Progenitor cell of endocrine pancreas (in vitro differentiated cells): ENCODE measurements at places on chromosomes 7 and 10.
A peak's percentile ranks its signal among the peaks of the same experiment; 100 is the strongest.

DNA sequence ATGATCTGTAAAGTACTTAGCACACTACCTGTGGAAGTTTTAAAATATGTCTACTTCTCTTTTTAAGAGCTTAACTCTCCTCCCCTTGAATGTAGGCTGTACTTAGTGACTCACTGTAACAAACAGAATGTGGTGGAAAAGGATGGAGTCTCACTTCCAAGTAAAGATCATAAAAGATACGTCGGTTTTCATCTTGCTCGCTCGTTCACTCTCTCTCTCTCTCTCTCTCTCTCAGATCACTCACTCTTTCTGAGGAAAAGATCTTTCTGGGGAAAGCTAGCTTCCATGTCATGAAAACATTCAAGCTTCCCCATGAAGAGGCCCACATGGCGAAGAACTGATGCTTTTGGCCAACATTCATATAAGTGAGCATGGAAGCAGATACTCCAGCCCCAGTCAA is 5.5 kb downstream of the CHUK start:
- DNase-seq: no peak
- no peak overlapping the region for H3K27ac ChIP-seq
- peaks cover 15% of the 10 kb centered on the region for H3K36me3 ChIP-seq
- no peak overlapping the region for H3K4me3 ChIP-seq
- H3K27me3 ChIP-seq: no peaks in the 10 kb centered on the region

- H3K36me3 ChIP-seq: peaks cover 3% of the 10 kb centered on the region
- H3K27ac ChIP-seq: no peak overlapping the region
- H3K4me1 ChIP-seq: peaks cover 8% of the 10 kb centered on the region
- no peak overlapping the region for H3K4me3 ChIP-seq
Measured at GRCh38 chr7:91149341-91150246, 114.6 kb upstream of the FZD1 start.

- no peak overlapping the region for H3K27ac ChIP-seq
- no peak overlapping the region for H3K4me3 ChIP-seq
- no peak for DNase-seq
- peaks cover 14% of the 10 kb centered on the region for H3K27me3 ChIP-seq
- H3K36me3 ChIP-seq: no peaks in the 10 kb centered on the region
- H3K4me1 ChIP-seq: no peaks in the 10 kb centered on the region
Measured at GRCh38 chr10:133135116-133135465, 24.9 kb upstream of the KNDC1 start.

DNA sequence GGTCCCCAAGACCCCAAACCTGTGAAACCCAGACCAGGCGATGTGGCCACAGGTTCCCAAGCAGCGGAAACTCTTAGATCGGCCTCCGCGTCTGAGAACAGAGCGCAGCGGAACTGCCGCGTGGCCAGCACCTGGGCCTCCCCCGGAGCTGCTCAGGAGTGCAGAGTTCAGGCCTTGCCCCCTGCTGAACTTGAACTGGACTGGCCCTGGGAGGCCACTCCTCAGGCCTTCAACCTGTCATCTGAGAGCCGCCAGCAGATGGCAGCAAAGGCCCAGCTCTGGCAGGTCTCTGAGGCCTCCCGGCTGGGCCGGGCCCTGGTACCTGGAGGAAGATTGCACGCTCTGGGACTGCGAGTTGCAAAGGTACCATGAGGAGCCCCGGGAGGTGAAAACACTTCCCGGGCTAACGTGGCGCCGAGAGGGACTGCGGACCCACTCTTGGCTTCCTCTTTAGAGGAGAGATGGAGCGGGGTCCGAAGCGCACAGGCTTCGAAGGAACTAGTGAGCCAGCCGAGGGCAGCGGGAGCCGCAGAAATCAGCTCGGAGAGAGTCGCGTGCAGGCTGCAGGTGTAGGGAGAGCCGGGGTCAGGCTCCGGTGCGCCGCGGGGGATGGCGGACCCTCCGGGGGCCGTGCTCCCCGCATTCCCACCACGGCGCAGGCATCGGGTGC is 89.2 kb downstream of the PAXIP1 start:
- peaks cover 20% of the 10 kb centered on the region for H3K27me3 ChIP-seq
- no peak overlapping the region for H3K4me3 ChIP-seq
- H3K27ac ChIP-seq: no peak overlapping the region
- DNase-seq: peak; percentile 96
- H3K36me3 ChIP-seq: peaks cover 2% of the 10 kb centered on the region

DNA sequence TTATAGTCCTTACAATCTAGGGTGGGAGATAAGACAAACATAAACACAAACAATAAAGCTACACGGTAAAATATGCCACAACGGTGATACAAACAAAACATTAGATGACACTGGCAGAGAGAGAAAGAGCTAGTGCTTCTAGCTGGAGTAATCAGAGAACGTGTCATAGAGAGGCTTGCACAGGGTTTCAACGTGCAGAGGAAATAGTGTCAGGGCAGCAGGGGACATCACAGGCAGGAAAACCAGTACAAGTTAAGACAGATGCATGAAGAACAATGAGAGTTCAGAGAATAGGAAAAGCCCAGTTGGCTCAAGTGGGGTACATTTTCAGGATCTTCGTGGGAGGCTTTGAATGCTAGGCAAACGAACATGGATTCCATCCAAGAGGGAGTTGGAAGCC is 91.4 kb downstream of the ZNF438 start:
- peaks cover 9% of the 10 kb centered on the region for H3K4me1 ChIP-seq
- H3K36me3 ChIP-seq: peaks cover 6% of the 10 kb centered on the region
- H3K27me3 ChIP-seq: no peaks in the 10 kb centered on the region

DNA sequence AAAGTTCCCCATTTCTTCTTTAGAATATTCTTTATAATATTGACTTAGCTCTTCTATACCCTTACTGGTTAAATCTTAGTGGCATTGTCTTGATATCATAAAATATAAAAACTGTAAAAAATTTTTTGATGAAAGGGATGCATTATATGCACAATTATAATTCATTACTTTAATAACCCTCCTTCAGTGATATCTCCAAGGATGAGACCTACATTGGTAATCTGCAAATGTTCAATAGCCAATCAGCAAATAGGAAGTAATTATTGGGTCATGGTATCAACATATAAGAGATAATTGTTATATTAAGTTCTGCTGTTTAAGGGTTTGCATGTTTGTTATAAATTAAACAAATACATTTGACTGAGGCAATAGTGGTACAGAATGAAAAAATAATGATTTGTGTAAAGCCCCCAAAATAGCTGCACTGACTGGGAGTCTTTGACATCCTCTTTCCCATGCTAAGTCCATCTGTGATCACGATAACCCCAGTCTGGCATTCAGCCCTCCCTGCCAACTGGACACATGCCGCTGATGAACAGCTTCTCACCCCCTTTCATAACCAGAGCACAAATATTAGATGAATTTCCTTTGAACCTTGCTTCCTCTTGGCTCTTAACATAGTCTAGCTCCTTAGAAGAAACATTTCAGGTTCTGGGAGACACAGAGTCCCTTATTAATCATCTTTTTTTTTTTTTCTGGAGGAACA is 169.5 kb downstream of the CPED1 start:
- no peaks in the 10 kb centered on the region for H3K4me1 ChIP-seq
- H3K4me3 ChIP-seq: no peak overlapping the region
- no peaks in the 10 kb centered on the region for H3K36me3 ChIP-seq
- DNase-seq: no peak
- H3K27me3 ChIP-seq: no peaks in the 10 kb centered on the region
- no peak overlapping the region for H3K27ac ChIP-seq

- H3K4me3 ChIP-seq: no peak overlapping the region
- peaks cover 15% of the 10 kb centered on the region for H3K4me1 ChIP-seq
- H3K27ac ChIP-seq: no peak overlapping the region
- DNase-seq: no peak
Measured at GRCh38 chr10:112701211-112701877, 248.7 kb upstream of the TCF7L2 start.

DNA sequence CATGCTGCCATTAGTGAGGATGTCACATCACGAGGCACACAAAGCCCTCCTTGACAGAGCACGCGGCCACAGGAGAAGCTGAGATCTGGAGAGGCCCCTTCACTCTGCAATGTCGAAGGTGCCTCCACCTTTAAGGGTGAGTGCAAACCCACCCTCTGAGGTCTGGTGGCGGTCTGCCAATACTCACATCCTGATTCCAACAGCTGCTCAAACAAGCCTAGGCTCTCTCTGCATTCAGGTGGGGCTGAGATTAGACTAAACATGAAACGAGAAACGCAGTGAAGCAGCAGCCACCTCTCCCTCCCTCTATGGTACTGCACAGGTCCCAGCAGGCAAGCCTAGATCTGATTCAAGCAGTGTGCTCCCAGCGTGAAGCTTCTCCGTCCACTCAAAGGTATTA is 151.8 kb downstream of the TCERG1L start:
- H3K4me1 ChIP-seq: no peaks in the 10 kb centered on the region
- H3K36me3 ChIP-seq: no peaks in the 10 kb centered on the region
- DNase-seq: no peak

- no peaks in the 10 kb centered on the region for H3K36me3 ChIP-seq
- no peaks in the 10 kb centered on the region for H3K27me3 ChIP-seq
- H3K4me1 ChIP-seq: peaks cover 17% of the 10 kb centered on the region
- no peak overlapping the region for H3K4me3 ChIP-seq
- no peak overlapping the region for H3K27ac ChIP-seq
Measured at GRCh38 chr7:95001815-95002561, 94.6 kb downstream of the PPP1R9A start.

DNA sequence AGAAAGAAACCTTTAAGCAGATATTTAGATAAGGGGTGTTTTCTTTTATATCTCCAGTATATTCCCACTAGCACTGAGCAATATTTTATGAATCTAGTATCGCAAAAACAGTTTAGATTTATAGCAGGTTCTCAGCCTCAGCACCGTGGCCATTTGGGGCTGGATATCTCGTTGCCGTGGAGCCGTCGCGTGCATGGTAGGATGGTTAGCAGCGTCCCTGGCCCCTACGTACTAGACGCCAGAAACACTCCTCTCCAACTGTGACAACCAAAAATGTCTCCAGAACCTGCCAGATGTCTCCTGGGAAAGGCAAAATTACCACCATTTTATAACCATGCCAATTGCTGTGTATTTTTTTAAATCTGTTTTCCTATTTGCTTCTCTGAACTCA is 172.9 kb downstream of the CACNB2 start:
- H3K27me3 ChIP-seq: no peaks in the 10 kb centered on the region
- H3K4me1 ChIP-seq: peaks cover 8% of the 10 kb centered on the region
- no peaks in the 10 kb centered on the region for H3K36me3 ChIP-seq
- H3K4me3 ChIP-seq: no peak overlapping the region
- no peak for DNase-seq

- no peak for DNase-seq
- H3K36me3 ChIP-seq: no peaks in the 10 kb centered on the region
- no peak overlapping the region for H3K4me3 ChIP-seq
- H3K27me3 ChIP-seq: peaks cover 3% of the 10 kb centered on the region
- H3K4me1 ChIP-seq: no peaks in the 10 kb centered on the region
- no peak overlapping the region for H3K27ac ChIP-seq
Measured at GRCh38 chr7:41870461-41871138, 167.7 kb upstream of the INHBA start.

- peaks cover 12% of the 10 kb centered on the region for H3K27me3 ChIP-seq
- no peak for DNase-seq
- no peaks in the 10 kb centered on the region for H3K36me3 ChIP-seq
- H3K4me1 ChIP-seq: peaks cover 6% of the 10 kb centered on the region
Measured at GRCh38 chr10:30758338-30758737, 128.8 kb upstream of the LYZL2 start.

DNA sequence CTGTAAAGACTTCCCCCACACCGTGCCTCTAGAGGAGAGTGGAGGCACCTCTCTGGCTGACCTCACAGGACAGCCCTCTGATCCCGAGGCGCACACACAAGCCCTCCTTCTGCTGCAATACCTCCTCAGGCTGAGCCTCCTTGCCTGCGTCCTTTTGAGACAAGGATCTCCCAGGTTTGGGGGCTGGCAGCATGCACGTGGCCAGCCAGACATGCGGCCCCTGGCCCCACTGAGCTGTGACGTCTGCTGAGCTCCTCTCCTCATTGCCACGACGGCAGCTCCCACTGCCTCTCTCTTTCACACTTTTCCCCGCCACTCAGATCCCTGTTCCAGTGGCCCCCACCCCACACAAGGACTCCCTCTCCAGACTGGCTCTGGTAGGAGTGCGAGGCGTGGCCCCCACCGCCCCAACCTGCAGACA is 12.2 kb upstream of the DNAAF5 start:
- H3K36me3 ChIP-seq: peaks cover 7% of the 10 kb centered on the region
- H3K4me3 ChIP-seq: peak overlapping the region; percentile 68
- no peak for DNase-seq
- peaks cover 6% of the 10 kb centered on the region for H3K4me1 ChIP-seq

- no peak for DNase-seq
- no peaks in the 10 kb centered on the region for H3K36me3 ChIP-seq
- peaks cover 12% of the 10 kb centered on the region for H3K4me1 ChIP-seq
- no peak overlapping the region for H3K4me3 ChIP-seq
- H3K27me3 ChIP-seq: peaks cover 6% of the 10 kb centered on the region
Measured at GRCh38 chr10:15436696-15437095, 65.6 kb upstream of the FAM171A1 start.

- no peak for DNase-seq
- H3K27ac ChIP-seq: no peak overlapping the region
- peaks cover 8% of the 10 kb centered on the region for H3K4me1 ChIP-seq
- H3K4me3 ChIP-seq: no peak overlapping the region
- H3K36me3 ChIP-seq: no peaks in the 10 kb centered on the region
Measured at GRCh38 chr10:94092848-94093247, 99.1 kb downstream of the PLCE1 start.

DNA sequence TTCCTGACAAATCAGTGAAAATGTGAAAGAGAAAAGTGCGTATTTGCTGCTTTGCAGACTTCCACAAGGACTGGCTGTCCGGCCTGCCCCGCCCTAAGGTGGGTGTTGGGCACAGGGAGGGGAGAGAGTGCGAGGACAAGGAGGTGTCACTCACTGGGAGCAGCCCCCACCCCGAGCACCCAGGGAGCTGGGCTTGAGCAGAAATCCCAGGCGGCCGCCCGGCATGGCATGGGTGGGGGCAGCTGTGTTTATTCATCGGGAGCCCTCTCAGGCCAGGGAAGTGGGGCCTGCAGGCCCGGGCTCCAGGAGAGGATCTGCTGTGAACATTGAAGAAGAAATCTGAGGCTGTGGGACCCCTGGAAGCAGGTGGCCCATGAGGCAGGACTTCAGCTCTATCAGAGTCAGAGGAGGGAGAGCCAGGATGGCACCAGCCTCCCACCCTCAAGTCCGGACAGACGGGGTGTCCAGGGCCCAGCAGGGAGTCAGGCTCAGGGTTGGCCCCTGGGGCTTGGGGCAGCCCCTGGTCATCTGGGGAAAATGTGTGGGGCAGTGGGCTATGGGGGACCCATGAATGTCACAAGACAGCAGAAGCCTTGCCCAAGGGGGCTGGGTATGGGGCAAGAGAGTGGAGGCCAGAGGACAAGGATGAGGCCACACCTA is 164.4 kb upstream of the PPP2R2D start:
- H3K4me3 ChIP-seq: no peak overlapping the region
- H3K27me3 ChIP-seq: no peaks in the 10 kb centered on the region
- no peak for DNase-seq
- no peak overlapping the region for H3K27ac ChIP-seq
- H3K36me3 ChIP-seq: no peaks in the 10 kb centered on the region

DNA sequence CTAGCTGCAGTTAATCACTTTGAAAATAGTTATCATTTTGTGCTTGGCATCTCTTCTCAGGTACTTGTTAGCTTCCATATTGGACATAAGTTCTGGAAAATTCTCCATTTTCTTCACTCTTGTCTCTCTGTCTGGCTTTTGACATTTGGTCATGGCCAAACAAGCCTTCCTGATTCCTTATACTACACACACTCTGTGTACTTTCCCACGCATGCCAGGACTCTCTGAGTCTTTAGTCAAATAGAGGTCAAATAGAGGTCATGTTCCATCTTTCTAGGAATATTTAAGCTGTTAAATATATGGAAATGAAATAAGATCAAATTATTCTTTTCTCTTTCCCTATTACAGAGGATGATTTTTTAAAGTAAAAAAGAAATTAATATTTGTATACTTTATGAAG is 235.5 kb upstream of the PLXDC2 start:
- no peak overlapping the region for H3K4me3 ChIP-seq
- peaks cover 3% of the 10 kb centered on the region for H3K4me1 ChIP-seq
- no peaks in the 10 kb centered on the region for H3K27me3 ChIP-seq
- H3K36me3 ChIP-seq: no peaks in the 10 kb centered on the region
